Activated T-cell treated with anti-CD3 and anti-CD28 coated beads, Interleukin-2, amount 50 U/mL, for 48 hours (primary cell): ENCODE measurements at places on chromosomes 6 and 20.

DNA sequence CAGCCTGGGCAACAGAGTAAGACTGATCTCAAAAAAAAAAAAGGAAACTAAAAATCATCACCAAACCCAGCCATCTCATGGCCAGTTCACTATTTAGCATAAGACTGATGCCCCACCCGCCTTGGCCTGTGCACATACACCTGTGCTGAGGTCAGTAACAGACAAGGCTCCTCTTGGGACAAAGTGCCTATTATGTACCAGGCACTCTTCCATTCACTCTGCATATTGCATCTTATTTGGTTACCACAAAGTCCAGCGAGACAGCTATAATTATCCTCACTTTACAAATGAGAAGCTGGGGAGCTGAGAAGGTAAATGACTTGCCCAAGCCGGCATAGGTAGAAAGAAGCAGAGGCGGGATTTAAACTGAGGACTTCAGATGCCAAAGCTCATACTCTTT lies 3.8 kb downstream of the PTPRT start:
- no peak for DNase-seq

GRCh38 chr6:143687591-143687990 lies 9.8 kb downstream of the PHACTR2 start:
- DNase-seq = no peak

- DNase-seq = no peak
These were observed 44.0 kb downstream of the STX11 start for GRCh38 chr6:144194293-144194810.

DNA sequence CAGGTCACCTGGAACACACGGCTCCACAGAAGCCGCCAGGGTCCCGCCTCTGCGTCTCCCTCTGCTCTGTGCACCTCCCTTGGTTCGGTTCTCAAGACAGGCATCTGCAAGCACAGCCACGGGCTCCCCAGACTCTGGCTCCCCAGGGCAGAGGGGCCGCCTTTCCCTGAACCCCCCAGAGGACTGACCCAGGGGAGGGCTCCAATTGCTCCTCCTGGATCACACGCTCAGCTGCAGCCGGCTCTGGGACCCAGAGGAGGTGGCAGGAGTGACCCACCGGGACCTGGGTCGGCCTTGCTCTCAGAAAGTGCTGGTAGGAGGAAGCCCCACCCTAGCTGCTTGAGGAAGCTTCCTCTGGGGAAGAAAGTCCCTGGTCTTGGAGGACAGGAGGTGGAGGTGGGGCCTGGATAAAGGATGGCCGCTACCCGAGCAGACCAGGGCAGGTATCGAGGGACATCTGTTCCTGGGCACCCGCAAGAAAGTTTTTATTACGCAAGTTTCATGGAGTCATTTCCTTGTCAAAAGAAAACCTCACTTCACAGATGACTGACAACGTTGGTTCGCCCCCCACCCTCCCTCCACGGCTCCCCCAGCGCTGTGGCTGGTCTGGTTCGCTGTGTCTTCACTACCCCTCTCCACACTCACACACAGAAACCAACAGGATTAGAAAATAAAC lies 103.9 kb upstream of the AFDN start:
- no peak for DNase-seq

- no peak for DNase-seq
These were observed 246.9 kb upstream of the ZFP64 start for GRCh38 chr20:52438326-52438963.

DNA sequence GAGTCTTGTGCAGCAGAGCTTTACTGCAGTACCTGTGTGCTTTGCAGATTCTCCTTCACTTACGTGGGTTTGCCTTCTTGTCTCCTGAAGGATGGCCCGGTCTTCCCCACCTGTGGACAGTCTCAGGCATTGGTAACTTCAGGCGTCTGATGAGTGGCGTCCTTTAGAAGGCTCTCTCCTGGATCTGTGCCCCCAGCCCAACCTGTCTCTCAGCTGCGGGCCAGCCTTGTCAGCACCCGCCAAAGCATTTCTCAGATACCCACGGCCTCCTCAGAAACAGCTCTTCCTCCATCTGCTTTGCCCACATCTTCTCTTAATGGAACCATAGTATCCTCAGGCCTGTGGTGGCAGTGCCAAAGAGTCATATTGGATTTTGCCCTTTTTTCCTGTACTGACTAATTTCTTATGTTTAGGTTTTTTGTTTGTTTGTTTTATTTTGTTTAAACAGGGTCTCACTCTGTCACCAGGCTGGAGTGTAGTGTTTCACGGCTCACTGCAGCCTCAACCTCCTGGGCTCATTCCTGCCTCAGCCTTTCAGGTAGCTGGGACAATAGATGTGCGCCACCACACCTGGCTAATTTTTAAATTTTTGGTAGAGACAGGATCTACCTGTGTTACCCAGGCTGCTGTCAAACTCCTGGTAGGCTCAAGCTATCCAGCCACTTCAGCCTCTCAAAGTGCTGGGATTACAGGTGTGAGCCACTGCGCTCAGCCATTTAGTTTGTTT lies 96.6 kb downstream of the ARID1B start:
- no peak for DNase-seq

DNA sequence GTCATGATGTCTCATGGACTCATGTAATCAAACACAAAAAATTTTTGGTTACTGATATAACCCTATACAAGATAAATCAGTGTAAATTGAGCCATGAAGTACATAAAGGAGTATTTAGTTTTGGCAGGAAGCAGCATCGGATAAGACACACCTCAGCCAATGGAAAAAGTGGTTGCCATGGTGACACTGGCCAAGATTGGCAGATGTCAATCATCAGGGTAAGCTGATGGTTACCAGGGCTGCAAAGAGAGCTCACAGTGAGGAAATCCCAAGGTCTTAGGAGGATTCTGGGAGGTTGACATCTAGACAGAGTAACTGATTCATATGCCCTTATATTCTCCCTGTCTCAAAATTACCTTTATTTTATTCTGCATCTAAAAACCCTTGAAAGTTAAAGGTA lies 203.8 kb upstream of the PCSK2 start:
- no peak for DNase-seq

DNA sequence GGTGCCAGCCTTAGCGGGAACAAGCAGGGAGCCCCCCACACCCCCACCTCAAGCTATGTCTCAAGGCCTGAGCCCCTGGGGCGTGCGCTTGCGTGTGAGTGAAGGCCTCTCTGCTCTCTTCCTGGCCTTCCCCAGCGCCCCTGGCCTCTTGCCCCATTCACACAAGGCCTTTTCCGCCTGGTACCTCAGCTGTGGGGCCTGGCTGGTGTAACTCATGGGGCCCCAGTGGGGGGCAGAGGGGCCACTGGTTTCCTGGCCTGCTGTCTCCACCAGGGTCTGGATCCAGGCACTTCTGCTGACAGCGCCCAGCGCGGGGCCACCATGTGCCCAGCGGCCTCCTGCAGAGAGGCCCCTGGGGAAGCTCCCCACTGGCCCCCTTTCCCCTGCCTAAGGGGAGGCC lies 34.7 kb downstream of the GNAS-AS1 start:
- DNase-seq = no peak
